ENCODE measurements at places on chromosomes 3 and 15.

- DNase-seq: no peak
These were observed 78.7 kb downstream of the ITPR1 start for GRCh38 chr3:4571690-4572334.

DNA sequence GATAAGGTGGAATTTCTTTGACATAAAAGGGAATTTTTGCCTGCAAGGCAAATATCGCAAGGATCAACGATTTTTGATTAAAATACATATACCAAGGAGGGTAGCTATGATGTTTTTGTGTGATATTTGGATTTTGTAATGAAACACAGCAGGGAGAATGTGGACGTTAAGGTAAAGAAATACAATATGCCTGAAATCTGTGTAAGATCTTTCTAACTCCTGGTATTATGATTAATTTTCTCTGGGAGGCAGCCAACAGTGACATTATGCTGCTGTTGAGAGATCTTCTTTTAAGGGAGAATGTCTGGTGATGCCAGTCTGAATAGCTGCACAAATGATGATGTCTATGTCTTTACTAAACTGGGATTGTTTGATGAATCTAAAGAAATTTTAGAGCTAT, 972.2 kb downstream of the SQOR start:
- no peak for DNase-seq

DNA sequence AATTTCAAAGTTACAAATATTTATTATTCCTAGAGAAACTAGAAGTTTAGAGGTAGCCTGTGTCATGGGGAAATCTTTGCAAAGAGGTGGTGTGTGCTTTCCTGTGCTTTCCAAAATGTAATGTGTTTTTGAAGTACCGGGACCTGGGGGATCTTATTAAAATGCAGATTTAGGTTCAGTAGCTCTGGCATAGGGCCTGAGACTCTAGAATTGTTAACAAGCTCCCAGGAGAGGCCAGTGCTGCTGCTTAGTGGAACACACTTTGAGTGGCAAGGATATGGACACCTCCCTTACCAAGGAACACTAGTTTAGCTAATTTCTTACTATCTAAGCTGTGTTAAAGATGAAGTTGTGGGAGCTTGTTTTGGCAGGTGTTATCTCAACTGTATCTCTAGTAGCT, 428.9 kb downstream of the VGLL3 start:
- no peak for DNase-seq

DNA sequence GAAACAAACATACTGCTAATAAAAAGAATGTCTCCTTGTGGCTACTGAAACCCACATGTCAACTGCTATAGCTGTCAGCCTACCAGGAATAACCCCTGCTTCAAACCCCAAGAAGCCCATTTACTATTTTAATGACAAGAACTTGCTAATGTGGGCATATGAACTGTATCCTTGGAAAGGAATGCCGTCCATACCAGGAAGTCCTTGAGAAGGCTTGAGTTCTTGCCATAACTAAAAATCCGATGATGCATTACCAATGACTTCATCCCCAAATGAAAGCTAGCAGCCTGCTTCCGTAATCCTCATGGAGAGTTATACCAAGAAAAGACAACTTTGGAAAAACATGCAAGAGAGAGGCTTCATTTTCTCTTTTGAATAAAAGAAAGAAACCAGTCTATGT, 34.8 kb downstream of the MINDY4B start:
- no peak for DNase-seq

DNA sequence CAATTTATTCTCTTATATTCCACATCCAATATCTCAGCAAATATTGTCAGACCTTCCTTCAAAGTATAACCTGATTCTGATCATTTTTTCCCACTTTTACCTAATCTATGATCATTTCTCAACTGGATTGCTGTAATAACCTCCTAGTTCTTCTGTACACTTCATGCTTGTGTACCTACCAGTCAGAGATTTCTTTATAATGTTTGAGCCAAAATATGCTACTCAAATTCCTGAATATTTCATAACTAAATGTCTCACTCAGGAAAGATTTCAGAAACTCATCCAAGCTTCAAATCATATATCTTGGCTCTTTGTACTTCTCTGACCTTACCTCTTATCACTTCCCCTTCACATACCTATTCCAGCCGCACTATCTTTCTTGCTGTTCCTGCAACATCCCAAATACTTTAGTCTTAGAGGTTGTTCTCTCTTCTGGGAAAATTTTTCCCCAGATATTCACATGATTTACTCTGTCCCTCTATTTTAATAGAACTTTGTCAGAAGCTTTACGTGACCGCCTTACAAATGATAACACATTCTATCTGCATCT, 20.0 kb downstream of the BCHE start:
- DNase-seq: no peak

All from HuH-7.5 (cell line).